ENCODE measurements at places on chromosomes 2 and 18. TPM values are rescaled to one million over a fixed set of nuclear protein-coding genes. Genes with fewer than 3 reads are reported as not detected.

DNA sequence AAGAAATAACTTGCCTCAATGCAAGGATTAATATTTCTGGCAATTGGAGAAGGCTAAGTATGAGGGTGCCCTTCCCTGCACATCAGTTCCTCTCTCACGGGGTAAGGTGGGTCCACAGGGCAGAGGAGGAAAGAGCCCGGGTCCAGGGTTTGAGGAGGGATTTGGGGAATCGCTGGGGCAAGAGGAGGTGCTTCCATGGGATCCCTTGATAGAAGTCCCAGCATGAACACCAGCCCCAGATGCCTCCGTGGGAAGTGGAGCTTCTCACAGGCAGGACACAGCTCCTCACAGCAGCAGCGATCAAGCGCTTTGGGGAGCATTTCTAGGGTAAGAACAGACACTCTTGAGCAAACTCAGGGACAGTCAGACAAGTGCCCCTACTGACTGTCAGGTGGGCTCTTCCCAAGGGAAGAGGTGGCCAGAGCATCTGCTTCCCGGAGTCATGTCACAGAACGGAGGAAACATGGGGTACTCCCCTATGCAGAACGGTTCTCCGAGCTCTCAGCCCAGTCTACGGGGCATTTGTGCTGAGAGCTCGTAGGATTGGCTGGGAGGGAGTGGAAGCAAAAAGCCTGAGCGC, 218.9 kb upstream of the ARL4C start:
- no peak for DNase-seq

DNA sequence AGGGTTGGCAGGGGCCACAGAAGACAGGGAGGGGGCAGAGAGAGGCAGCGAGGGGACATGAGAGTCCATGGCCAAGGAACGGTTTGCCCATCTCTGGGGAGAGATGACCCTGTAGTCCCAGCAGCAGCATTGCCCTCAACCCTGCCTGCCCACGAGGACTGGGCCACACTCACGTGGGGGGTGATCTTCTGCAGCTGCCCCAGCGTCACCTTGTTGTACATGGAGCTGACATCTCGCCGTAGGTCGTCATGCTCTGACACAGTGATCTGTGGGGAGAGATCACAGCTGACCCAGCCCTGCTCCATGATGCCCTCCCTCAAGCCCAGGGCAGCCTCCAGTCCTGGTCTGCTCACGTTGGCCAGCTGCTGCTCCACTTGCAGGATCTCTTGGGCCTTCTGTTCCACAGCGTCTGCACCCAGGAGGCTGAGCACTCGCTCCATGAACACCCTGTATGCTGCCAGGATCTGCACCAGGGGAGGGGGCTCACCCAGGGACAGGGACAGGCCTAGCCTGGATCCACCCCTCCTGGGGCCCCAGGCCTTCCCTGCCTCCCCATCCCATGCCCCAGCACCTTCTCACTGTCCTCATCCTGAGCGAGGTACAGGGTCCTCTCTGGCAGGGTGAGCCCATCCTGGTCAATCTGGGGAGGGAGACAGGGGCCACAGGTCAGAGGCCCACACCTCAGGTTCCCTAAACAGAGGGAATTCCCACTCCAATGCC, 2.8 kb downstream of the ECEL1 start:
- DNase-seq: no peak

GRCh38 chr2:203104273-203104672, 89.6 kb downstream of the NBEAL1 start:
- no peak for DNase-seq

GRCh38 chr2:229783108-229783721, 68.9 kb upstream of the DNER start:
- DNase-seq: no peak

- no peak for DNase-seq
Measured at GRCh38 chr2:76808732-76809131, 713.4 kb downstream of the LRRTM4 start.

DNA sequence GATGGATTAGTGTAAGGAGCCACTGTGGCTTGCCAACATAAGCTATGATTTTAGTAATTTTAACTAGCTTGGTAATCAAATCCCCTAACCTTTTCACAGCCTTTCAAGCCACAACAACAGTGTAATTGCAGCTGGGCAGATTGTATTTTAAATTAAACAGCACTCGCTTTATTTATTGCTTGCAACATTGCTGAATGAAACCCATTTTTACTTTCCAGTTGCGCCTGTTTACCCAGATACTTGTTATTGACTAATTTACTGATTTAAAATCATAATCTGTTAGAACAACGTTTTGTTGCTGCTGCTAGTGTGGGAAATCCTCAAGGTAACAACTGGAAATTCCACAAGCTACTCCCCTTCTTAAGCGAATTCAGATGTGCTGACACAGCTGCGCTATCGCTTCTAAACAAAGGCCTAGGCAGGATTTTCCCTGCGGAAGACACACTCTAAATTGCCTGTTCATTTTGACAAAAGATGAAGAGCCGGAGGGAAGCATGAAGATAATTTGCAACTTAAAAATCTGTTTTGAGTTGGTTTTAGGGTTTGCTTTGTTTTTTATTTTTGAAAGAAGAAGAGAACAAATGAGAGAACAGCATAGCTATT, 283.9 kb downstream of the ALPK2 start:
- no peak for DNase-seq

The NPHP1 gene
- not detected for total RNA-seq

The SIGLEC15 gene
- total RNA-seq: not detected

Measured in transverse colon (tissue), 4 donors.